HepG2 (cell line): ENCODE measurements at places on chromosomes 3 and 15.

GRCh38 chr3:66413151-66413751, 87.6 kb downstream of the LRIG1 start:
- DNase-seq, result no peak

DNA sequence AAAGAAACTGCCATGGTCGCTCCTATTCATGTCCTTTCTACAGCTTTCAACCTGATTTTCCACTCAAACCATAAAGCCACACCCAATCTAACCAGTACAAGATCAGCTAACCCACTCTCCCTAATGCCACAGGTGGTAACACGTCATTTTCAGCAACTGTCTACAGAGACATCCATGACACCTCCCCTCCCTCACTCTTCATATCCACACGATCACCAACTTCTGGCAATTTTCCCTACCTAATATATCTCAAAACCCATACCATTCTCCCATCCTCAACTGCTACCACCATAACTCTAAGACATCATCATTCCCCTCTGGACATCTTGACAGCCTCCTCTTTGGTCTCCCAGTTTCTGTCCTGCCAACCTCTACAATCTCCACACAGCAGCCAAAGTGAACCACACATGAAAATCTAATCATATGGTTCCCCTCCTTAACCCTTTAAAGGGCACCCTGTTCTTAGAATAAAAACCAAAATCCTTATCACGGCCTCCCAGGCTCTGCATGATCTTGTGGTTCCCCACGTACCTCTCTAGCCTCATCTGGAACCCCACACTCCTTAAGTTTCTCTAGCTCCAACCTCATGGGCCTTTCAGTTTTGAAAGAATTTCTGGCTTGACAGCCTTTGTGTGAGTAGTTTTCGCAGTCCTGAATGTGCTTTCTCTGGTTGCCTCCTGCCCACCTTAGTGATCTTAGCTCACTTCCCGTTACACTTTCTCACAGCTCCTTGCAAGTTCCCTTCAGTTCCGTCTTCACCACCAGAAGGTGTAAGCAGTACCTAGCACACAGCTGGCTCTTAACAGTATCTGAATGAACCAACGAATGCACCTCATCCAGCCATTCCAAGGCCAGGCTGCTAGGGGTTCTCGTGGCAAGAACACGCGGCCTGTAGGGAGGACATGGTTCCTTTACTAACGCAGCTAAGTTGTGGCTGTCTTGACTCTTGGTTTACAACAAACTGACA, 33.4 kb downstream of the SPINK8 start:
- no peak for DNase-seq

- DNase-seq, result no peak
Measured at GRCh38 chr3:39102504-39103323, 4.7 kb downstream of the GORASP1 start.

GRCh38 chr15:76470691-76471090, 134.1 kb downstream of the ISL2 start:
- DNase-seq, result no peak

DNA sequence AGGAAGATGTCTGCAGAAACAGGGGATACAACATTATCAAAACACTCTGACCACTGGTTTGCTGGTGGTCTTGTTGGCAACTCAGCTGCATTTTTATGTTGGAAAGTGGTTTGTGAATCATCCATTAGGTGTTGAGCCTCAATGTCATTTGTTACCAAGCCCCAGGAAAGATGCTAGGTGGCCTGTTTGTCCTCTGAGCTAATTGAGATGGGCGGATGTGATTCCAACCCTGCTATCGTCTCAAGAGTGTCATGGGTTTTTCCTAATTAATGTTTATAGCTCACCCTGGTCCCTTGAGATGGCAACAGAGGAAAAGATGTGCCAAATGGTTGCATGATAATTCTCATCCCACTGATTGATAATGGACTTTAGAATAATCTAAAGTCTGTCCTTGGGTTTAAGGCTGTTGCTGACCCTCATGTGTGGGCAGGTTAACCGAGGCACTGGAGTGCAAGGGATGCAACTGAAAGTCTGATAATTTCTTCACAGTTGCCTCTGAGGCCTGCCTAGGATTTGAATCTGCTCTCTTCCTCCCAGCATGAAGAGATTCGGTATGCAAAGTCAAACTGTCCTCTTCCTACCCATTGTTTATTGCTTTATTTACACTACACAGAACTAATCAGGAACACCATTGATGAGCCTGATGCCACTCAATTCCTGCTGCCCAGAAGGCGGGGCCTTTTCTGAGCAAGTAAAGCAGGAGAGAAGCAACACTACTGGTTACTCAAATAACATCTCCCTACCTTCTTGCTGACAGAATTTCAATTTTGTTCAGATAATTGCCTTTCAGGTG, 166.2 kb upstream of the TBC1D5 start:
- DNase-seq, result no peak

DNA sequence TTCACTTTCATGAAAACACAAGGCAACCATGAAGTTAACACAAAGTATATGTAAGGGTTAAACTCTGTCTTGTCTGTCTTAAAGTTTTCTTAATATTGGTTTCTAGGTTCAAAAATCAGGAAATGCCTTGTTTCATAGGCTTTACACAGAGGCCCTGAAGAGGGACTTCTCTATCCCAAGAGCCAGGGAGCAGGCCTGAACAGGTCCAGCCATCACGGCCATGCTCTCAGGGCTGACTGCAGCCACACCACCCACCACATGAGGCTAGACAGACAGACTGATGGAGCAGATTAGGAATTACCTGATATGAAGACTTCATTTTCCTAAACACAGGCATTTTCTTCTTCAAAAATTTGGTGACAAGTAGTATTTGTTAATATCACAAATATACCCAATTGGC, 502.9 kb downstream of the GABRG3 start:
- no peak for DNase-seq

- DNase-seq, result no peak
Measured at GRCh38 chr3:52440249-52440551, 4.7 kb downstream of the SEMA3G start.
